Natural killer cell treated with Interleukin-12 subunit alpha and Interleukin-12 subunit beta and Interleukin-15 and Interleukin-18, amount 100 ng/mL, for 72 hours (primary cell): ENCODE measurements at places on chromosomes 3 and 15.

- no peak for DNase-seq
Observed at GRCh38 chr3:52228266-52228665, 2.8 kb upstream of the TLR9 start.

GRCh38 chr3:123330441-123330991, 118.4 kb downstream of the ADCY5 start:
- no peak for DNase-seq

GRCh38 chr3:38276917-38277630, 5.0 kb upstream of the SLC22A14 start:
- no peak for DNase-seq

DNA sequence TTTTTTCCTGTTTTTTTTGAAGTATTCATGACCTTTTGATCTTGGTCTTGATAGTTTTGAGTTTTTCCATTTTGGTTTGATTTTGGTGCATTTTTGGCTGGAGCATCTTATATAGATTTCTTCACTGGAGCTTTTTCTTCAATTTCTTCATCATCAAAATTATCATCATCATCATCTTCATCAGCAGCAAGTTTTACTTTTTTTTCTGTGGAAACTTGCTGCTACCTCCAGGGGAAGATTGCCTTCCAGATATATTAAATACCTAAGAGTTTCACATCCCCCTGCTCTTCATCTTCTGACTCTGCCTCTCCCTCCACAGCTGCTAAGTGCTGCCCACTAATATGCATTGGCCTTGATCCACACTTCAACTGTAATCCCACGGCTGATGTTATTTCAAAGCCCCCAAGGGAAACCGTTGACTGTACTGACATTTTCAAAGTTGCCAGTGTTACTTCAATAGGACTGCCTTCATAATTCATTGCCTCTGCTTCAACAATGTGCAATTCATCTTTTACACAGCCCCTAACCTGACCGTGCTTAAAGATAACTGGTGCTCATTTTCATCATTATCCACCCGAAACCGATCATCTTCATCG, 151.7 kb downstream of the NR1D2 start:
- DNase-seq = no peak

DNA sequence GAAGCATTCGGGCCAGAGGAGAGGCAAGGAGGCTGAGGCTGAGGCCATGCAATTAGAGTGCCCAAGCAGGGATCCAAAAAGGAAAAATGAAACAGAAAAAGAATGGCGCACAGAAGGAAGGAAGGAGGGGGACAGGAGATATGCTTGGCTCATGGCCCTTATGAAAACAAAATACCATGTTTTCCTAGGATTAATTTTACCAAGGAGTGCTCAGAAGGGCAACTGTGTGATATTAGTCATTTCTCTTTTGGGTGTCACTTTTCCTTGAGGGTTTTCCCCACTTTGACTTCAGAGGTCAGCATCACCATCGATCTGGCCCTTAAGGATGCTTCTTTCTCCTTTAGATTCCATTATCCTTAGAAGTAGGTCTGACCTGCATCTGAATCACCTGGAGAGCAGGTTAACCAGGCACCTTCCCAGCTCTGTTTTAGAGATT, 1.4 kb downstream of the PARP14 start:
- DNase-seq = no peak

GRCh38 chr3:59334585-59334984, 284.8 kb upstream of the CFAP20DC start:
- DNase-seq = no peak

DNA sequence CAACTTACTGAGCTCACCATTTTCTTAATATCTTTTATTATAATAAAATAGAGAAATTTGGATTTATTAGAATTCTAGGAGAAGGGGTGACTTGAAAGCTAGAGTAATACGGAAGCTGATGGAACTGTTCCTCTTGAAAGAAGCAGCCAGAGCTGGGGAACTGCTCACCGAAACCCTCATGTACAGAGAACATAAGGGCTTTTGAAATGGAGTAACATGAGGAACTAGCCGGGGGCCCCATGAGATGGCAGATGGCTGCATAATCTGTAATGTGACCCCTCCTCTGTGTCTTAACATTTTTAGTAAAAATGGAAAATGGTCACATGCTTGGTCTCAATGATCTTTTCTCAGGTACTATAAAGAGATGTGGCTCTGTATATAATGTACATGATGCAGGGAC, 15.7 kb upstream of the DYNC1LI1 start:
- DNase-seq = no peak

DNA sequence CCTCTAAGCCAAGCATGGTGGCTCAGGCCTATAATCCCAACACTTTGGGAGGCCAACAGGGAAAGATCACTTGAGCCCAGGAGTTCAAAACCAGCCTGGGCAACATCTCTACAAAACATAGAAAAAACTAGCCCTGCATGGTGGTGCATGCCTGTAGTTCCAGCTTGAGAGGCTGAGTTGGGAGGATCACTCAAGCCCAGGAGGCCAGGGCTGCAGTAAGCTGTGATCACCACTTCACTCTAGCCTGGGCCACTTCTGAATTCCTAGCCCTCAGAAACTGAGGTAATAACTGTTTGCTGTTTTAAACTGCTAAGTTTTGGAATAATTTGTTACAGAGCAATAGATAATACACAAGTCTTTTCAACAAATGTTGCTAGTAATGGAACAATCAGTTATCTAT, 16.4 kb downstream of the IP6K1 start:
- no peak for DNase-seq

DNA sequence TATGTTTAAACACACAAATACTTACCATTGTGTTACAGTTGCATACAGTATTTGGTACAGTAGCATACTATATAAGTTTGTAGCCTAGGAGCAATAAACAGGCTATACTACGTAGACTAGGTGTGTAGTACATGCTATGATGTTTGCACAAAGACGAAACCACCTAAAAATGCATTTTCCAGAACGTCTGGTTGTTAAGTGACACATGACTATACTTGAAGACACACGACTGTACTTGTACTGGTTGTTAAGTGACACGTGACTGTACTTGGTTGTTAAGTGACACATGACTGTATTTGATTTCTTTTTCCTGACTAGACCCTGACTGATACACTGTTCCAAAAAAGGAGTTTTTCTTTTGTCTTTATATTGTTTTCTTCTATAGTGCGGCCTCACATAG, 34.1 kb downstream of the RAB8B start:
- DNase-seq = no peak

DNA sequence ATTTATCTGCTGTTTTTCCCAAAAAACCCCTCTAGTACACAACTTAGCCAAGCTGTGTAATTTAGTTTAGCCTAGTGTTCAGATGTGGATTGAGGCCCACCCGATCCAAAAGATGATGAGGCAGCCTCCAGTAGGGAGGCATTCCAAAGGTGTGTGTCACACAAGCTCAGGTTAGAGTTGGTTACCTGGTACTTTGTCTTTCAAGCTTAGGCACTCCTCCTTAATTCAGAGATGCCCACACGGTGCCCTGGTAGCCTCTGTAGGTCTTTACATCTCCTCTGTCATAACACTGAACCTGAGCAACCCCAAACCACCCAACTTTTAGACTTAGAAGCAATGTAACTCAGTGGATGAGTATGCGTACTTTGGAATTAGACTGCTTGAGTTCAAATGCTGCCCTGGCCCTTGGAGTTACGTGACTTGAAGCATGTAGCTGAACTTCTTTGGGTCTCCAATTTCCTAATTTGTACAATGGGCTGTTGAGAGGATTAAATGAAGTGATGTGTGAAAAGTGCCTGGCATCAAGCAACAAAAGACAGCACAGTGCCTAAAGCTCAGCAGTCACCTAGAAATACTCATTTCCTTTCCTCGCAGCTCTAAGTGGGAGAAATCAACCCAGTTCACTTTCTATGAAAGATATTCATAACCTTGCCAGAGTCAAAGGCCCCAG, 284.6 kb upstream of the RARB start:
- no peak for DNase-seq

DNA sequence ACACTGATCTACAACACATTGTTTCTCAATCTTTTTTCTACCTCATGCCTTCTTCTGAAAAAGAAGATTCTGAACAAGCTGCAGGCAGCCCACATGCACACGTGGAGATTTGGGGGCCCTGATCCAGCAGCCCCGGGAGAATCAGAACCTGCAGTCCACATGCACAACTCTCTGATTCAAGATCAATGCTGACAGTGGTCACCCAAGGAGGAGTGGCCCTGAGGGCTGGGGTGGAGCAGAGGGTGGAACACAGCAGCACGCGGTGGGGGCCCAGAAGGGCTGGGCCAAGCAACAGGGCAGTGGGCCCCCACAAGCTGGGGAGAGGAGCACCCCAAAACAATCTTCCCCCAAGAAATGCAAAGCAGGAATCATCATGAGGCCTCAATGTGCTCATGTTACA, 202.1 kb upstream of the NSMCE3 start:
- DNase-seq = no peak

- no peak for DNase-seq
Observed at GRCh38 chr3:144308396-144308795, 336.8 kb downstream of the DIPK2A start.

GRCh38 chr15:81400640-81401236, 26.7 kb upstream of the TMC3 start:
- DNase-seq = no peak

GRCh38 chr3:142724682-142725356, 985 bp downstream of the TRPC1 start:
- no peak for DNase-seq

GRCh38 chr3:175902226-175902625, 1043.1 kb downstream of the NAALADL2 start:
- DNase-seq = no peak

DNA sequence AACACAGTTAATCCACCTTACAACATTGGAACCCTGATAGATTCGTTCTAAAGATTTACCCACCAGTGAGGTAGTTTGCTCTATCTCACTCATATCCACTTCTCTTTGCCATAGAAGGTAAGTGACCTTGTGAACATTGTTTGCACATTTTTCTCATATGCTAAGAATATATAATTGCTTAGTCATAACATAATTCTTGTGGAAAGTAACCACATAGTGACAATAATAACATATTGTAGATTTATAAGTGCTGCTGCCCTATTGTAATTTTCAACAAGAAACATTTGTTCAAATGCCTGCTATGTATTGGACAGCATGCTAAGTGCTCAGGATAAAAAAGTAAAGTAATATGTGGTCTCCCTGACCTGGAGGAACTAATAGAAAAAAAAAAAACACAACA, 554.2 kb upstream of the KCNMB2 start:
- DNase-seq = no peak

DNA sequence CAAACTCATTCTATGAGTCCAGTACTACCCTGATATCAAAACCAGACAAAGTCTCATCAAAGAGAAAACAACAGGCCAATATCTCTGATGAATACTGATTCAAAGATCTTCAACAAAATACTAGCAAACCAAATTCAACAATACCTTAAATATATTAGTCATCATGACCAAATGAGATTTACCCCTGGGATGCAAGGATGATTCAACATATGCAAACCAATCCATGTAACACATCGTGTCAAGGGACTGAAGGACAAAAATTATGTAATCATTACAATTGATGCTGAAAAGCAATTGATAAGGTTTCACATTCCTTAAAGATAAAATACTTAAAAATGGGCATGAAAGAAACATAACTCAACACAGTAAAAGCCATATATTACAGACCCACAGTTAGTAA, 1476.9 kb downstream of the SI start:
- no peak for DNase-seq

DNA sequence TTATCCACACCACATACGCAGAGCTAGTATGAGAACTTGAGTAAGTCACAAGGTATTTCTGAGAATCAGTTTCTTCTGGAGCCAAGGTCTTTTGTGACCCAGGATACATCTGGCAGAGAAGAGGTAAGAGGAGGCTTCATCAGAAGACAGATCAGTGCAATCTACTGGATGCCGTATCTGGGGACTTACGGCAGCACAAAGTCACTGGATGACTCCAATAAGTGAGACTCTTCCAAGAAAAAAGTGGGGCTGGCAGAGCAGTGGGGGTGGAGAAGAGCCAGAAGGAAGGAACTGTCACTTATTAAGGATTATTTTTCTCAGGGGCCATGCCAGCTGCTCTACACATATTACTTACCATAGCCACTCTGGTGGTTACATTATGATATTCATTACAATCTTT, 31.6 kb upstream of the UBXN7 start:
- DNase-seq = no peak

DNA sequence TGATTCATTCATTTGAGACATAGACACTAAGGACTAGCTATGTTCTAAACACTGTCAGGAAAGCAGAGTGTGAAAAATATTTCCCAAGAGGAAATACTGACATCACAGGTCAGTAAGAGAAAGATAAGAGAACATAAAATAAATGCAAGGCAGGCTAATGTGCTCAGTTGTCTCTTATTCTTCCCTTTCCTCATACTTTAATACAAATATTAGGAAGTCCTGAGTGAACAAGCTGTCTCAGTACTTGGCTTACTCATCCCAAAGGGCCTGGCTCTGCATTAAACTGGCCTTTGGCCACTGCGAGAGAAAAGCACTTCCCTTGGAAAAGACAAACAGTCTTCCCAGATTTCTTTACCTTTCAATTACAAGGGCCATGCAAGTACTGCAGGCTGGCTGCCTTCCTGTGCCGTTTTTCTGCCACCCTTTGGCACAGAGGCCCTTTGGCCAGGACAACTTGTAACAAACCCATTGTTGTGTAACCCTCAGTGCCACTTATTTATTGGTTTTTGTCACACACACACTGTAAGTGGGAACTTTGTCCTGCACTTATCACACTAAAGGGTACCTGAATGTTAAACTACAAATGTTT, 31.7 kb downstream of the EDC3 start:
- no peak for DNase-seq

- no peak for DNase-seq
Observed at GRCh38 chr3:184805351-184806038, 6.5 kb upstream of the VPS8 start.

DNA sequence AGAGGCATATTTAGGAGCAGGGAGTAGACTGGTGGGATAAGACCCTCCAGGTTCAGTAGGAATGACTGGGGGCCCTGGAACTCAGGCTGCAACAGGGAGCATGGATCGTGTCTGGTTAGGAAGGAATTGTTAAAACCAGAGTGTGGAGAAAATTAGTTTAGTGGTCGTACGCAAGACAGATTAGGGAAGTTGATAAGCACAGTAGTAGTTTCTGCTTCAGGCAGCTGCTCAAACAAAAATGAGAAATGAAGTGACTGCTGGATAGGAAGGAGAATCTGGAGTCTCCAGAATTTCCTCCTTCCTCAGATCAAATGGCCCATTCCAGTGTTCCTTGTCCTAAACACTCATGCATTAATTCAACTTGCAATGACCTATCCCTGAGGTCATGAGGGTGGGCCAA, 11.2 kb downstream of the MYD88 start:
- DNase-seq = no peak

DNA sequence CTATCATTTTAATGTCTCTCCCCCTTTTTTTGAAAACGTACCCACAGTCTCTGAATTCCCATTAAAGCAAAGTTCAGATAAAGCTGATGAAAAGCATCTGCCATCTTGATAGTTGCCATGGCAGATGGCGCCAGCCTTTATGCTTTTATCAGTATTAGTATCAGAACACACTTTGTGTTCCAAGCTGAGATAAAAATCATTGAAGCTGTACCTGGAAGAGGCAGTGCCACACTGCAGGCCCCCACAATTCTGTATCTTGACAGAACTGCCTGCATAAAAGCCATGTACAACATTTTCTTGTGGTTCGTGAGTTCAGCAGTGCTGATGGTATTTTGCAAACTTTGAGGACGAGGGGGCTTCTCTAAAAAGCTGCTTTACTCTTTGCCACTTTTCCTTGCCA, 311.7 kb downstream of the SATB1 start:
- DNase-seq = no peak
